ENCODE measurements at places on chromosomes 1 and 21.

DNA sequence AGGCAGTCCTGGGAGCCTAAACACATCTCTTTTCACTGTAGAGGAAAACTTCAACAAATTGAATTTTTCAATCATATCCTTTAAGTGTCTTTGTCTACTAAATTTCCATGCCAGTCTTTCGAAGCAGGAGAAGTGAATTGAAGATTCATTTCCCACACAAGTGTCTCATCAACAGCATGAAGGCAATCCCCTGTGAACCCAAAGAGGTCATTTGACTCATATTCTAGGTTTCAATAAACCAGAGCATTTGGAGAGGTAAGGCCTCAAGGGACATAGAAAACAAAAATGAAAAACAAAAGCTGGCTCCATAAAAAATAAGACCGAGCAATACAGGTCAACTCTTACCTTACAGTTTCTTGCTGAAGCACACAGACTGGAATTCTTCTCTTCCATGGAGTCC, 94.1 kb upstream of the ATP1B1 start:
- DNase-seq: no peak

- no peak for DNase-seq
These were observed 15.3 kb downstream of the RCAN1 start for GRCh38 chr21:34599534-34600101.

DNA sequence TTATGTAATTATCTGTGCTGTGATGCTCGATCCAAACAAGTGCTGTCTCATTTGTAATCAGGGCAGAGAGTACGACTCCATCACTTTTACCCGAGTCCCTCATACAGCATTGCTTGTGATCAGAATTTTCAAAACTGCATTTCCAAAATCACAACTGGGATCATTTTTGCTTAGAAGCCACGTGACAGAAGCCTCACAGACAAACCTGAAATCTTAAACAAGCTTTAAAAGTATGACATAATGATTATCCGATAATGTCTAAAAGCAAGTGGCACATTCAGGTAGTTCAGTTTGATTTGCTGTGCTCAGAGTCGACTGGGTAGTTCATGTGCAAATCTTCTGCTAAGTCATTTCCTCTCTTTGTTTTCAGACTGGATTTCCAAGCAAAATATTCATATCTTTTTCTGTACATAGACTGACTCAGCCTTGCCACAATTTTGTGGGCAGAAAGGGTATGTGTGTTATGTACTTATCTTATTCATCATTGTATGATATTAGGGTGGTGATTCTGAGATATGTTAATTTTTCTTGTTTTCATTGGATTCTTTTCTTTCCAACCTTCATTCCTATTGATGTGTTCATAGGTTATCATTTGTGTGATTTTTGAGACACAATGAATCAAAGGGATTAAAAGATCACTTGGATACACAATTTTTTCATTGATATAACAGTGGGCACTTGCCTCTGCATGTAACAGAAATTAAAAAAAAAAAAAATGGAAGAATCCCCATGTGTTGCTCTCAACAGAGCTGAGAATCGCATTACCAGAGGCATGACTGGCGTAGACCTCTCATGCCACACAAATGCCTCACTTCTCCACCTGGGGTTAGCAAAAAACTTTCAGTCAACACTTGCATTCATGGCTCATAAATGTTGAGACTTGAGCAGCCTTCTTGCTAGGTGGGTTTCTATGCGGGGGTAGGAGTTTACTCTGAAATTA, 355.7 kb downstream of the LTN1 start:
- DNase-seq: no peak

GRCh38 chr1:227487606-227488005, 75.8 kb upstream of the ZNF678 start:
- DNase-seq: no peak

GRCh38 chr1:243438815-243439214, 183.0 kb downstream of the SDCCAG8 start:
- no peak for DNase-seq
